Omental fat pad (tissue), 4 donors: ENCODE measurements at places on chromosomes 11 and 22. TPM values are rescaled to one million over a fixed set of nuclear protein-coding genes. Genes with fewer than 3 reads are reported as not detected.

DNA sequence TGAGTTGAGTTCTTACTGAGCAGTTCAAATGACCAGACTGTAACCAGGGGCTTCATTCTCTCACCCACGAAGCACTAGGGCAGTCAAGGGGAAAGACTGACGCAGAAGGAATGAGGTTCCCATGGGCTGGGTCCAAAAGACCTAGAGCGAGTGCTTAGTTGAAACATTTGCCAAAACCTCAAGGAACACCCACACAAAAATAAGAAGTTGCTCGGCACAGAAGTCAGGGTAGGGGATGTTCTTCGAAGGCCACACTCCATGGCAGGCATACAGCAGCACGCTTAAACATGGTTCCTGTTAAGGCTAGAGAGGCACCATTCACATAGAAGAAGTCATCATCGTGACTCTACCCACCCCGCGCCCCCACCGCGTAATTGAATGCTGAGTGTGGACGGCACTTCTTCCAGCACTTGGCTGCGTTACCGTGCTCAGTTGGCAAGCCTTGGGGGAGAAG lies 52.9 kb downstream of the TIMP3 start:
- DNase-seq = no peak

- no peak for DNase-seq
Measured at GRCh38 chr11:120211522-120212258, 858 bp downstream of the OAF start.

DNA sequence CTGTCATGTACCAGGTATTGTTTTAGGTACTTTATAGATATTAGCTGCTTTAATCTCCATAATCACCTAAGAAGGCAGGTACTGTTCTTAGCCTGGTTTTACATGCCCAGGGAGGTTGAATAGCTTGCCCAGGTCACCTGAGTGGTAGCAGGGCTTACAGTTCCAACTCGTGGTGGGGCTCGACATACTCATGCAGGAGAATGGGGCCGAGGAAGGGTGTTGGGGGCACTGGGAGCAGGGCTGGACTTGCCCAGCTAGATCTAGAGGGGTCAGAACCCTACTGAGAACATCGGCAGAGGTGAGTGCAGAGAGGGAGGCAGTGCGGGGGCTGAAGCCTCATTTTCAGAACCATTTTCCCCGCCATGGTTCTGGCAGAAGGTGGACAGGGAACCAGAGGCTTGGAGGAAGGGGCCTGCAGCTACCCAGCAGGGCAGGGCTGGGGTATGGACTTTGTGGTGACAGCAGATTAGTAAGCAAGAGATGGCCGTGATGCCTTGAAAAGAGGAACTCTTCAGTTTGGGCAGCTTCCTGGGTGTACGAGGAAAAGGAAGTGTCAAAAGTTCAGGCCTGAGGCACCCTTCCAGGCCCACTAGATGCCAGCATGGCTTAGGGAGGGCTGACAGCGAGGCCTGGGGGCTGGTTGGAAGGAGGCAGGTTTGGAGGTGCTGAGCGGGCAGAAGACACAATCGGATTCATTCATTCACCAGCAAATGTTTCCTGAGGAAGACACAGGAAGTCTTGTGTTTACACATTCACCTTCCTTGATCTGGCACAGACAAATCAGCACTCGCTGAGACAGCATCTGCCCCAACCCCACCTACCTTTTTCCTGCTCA lies 54.7 kb upstream of the LYVE1 start:
- no peak for DNase-seq

- no peak for DNase-seq
Measured at GRCh38 chr11:58654908-58655296, 32.4 kb downstream of the CNTF start.

SPCS2 gene
- 104 TPM for total RNA-seq

- no peak for DNase-seq
Measured at GRCh38 chr11:84214557-84214956, 928.4 kb upstream of the CCDC90B start.

DNA sequence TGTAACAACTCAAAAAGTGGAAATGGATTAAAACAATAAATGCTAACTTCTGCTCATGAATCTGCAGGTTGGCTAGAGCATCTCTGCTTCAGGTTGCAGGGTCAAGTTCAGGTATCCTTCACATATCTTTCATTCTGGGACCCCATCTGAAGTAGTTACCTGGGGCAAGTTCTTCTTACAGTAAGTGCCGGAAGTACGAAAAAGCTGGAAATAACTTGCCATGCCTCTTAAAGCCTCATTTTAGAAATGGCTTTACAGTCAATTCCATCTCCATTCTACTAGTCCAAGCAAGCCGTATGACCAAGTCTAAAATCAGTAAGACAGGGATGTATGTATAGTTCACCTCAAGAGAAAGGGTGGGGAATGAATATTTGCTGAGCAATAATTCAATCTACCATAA lies 93.7 kb downstream of the FCHSD2 start:
- no peak for DNase-seq

DNA sequence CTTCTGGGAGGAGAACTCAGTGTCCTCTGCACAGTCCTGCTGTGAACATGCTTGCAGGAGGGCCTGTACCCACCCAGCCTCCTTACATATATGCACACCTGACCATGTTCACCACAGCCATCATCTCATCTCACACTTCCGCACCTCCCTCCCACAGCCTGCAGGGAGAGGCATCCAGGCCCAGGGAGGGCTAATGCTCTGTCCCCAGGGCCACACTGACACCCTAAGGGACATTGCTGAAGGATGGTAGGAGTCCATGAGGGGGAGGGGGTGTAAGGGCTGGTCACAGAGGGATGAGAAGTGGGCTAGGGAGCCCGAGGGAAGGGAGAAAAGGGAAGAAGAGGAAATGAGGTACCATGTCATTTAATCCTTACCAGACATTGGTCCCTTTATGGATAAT lies 4.4 kb upstream of the KCNC1 start:
- no peak for DNase-seq

KLHDC7B gene
- total RNA-seq = not detected

DNA sequence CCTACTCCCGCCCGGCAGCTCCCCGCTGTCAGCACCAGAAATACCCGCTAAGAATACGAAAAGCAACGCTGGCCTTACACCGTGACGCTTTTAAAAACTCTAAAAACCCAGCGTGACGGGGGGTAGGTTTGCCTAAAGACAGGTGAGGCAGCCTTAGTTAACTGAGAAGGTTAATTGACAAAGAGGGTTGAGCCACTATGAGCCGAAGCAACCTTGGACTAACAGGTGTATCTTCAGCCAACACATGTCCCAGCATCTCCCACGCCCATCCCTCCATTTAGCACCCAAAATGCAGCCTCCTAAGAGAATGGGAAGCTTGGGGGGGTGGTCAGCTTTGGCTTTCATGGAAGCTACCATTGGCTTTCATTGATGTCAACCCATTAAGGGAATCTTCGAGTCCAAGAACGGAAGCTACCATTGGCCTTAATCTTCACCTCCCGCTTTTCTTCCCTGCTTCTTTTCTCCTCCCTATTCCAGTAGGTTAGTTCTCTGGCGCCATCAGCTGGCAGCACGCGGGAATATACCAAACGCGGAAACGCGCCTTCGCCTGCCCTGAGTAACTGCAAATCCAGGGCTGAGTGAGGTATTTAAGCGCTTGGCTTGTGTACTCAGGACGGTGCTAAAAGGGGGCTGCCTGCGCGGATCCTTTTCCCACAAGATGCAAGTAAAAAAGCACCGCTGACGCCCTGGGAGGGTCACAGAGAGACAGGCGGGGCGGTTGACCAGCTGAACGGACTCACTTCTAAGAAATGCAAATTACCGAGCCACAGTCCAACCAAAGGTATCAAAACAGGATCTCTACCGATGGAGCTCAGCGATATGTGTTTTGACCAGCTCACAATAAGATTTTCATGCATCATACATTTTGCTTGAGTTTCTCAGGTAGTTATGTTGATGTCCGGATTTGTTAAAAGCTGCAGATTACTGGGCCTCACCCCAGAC lies 38.5 kb upstream of the GLYATL1 start:
- DNase-seq = no peak

OR4P4 gene
- not detected for total RNA-seq

IGLL1 gene
- total RNA-seq = not detected
